ENCODE measurements at places on chromosomes 3 and 15.

DNA sequence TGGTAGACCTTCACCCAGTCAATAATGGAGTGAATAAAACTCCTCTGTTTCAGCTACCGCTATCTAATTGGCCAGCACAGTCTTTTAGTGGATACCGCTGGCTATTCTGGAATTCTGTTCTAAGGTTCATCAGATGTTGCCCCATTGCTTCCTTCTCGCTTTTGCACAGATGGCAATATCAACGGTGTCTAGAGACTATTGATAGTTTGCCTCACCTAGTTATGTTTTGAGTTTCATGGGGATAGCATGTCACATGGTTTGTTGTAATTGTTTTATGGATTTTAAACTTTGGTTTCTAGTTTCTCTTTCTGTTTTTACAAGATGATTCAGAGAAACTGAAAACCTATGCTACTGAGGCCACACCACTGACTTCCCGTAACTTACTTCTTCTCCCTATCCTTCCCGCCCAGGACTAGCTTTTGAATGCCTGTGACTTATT is 2.0 kb downstream of the XRN1 start:
- no peak for DNase-seq

GRCh38 chr3:23633261-23633960 is 172.3 kb upstream of the UBE2E1 start:
- DNase-seq, result no peak

GRCh38 chr3:46027736-46028397 is 584 bp upstream of the XCR1 start:
- DNase-seq, result no peak

DNA sequence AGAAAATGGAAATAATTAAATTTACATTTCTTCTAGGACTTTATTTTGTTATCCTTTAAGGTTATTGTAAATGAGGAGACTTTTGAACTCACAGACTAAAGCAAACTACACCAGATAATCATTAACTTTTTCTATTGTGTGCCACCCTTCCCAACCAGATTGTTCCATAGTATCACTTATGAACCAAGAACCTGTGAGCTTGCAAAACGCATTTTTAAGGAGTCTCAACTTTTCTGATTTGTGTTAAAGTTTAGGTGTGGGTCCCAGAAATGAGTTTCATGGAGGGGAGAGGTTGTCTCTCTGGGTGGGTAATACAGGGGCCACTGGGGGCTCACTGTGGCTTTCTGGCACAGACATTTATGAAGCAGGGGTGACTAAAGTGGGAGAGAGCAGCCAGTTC is 75.7 kb downstream of the IGF1R start:
- no peak for DNase-seq

GRCh38 chr3:145721273-145721805 is 439.6 kb downstream of the PLOD2 start:
- DNase-seq, result no peak

DNA sequence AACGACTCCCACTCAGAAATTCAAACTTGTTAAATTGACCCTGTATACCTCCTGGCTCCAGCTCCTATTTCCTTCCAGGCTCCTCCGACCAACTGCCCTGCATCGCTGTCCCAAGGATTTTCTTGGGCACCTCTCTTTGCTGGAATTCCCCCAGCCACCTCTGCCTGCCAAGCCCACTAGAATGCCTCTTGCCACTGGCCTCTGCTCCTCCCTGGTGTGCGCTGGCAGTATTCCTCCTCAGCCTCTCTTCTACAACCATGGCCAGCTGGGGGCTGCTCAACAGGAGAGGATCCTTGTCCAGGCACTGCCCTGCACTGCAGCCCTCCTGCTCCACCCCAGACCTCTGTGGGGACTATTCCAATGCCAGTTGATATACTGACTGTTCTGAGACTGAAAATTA is 7.4 kb downstream of the WNT7A start:
- DNase-seq, result no peak

- DNase-seq, result no peak
Observed at GRCh38 chr15:50077176-50077575, 41.9 kb downstream of the ATP8B4 start.

DNA sequence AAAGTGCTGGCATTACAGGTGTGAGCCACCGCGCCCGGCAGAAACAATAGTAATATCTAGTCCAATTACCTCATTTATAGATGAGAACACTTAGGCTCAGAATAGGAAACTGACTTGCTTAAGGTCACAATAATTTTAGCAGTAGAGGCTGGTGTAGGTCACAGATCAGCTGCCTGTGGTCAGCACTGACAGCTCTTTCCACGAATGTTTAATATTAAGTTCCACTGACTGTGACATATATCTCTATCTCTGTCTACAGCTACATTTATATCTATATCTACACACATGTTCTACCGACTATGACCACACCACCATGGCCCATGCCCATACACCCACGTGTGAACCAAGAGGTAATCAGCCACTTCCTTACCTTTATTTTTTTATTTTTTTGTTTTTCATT is 40.2 kb upstream of the DLG1 start:
- no peak for DNase-seq

Data from renal pelvis (tissue), 12 donors.